ENCODE measurements at places on chromosomes 7 and 10.

- no peak for DNase-seq
Observed at GRCh38 chr7:124022551-124022950, 10.3 kb downstream of the TMEM229A start.

DNA sequence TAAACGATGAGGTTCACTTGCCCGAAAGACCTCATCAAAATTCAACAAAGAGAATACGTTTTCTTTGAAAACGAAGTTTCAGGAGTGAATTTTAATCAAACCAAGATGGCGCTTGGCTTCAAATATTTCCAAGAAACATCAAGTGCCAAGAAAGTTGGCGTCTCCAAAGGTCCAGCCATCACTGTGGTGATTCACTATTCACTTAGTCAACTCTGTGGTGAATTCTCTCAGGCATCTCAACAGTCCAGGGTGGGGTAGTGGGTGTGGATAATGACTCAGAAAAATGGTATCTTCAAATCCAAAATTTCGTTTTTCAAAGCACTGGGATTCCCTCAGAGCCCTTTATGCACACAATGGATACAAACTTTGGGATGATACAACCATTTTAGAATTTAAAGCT, 133.1 kb downstream of the SVIL start:
- no peak for DNase-seq

DNA sequence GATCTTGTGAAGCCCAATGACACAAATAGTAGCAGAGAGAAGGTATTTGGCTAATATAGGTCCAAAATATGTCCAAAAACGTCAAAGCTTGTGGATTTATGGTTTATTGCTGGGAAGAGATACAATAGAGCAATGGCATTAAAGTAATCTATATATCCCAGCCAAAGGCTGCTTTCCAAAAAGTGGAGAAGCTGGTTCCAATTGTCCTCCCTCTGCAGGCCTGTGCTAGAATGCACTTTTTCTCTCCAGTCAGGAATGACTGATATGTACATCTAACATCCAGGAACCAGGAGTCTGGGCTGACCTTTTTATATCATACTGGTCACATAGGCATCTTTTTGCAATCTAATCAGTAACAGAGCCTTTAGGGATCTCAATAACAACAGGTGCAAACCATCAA, 167.1 kb upstream of the FAM3C start:
- DNase-seq = no peak

DNA sequence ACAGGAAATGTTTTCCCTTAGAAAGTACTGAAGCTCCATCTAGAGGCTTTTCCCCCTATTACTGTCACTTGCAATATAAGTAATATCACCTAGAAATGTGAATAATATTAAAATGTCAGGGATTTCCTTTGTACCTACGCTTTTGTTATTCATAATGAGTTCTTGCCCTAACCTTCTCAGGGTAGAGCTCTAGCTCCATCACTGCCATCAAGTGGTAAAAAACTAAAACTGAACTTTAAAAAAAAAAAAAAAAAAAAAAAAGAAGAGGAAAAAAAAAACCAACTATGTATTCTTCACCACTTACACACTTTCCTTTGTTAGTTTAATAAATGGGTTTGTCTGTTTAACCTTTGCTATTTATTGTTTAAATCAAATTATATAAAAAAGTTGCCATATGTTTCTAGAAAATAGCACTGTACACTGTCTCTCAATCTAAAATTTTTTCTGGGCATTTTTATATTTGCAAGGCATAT, 49.9 kb downstream of the DNAJC1 start:
- no peak for DNase-seq

GRCh38 chr7:95246831-95247370, 77.4 kb downstream of the PON1 start:
- DNase-seq = no peak

- DNase-seq = no peak
Observed at GRCh38 chr10:66958466-66958865, 32.6 kb downstream of the LRRTM3 start.

DNA sequence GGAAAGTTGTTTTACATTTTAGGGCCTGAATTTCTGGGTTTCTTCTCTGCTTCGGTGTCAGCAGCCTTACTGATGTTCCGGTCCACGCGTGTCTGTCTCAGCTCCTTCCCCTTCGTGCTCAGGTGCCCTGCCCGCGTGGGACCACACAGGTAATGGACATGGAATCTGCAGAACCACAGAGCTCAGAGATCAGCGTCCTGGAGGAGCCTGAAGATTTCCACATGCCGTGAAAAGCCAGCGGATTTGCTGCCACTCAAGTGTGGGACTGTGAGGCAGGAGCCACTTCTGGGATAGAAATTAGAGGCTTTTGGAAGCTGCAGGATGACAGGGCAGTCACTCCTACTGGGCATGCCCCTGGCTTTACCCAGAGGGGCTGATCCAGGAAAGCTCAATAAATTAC, 666.1 kb upstream of the FOXK1 start:
- DNase-seq = no peak

GRCh38 chr10:131789516-131789915, 111.3 kb upstream of the PPP2R2D start:
- DNase-seq = peak; percentile 37

- no peak for DNase-seq
Observed at GRCh38 chr10:3538656-3539531, 246.1 kb downstream of the KLF6 start.

DNA sequence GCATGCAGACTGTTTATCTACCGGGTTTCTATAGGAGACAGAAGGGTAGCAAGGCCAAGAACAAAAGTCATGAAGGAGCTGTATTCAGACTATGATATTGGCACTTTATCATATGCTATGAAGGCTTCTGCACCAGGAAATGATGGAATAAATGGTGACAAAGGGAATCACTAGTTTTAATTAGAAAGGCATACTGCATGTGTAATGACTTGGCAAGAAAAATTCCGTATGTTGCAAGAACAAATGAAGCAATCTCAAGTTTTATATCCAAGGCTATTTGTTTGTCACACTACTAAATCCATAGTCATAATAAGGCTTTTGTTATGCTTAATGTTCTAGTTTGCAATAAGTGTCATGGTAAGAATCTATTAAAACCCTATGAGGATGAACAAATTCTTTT, 230.9 kb downstream of the ZEB1 start:
- no peak for DNase-seq

DNA sequence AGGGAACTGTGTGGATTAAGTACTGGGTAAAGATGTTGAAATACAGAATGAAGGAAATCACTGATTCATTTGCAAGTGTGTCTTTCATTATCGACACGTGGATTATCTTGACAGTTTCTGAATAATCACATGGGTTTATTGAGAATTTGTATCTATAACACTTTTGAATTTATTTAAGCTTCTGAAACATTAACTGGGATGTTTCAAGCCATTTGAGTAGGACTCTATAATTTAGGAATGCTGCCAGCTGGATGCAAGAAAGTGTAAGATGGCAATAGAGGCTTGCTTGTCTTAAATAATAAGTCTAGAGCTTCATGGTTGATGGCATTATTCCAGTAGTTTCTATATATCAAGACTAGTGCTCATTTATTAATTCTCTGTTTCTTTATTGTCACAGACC, 1100.7 kb upstream of the GHITM start:
- no peak for DNase-seq

- no peak for DNase-seq
Observed at GRCh38 chr7:2046581-2047565, 185.9 kb downstream of the MAD1L1 start.

DNA sequence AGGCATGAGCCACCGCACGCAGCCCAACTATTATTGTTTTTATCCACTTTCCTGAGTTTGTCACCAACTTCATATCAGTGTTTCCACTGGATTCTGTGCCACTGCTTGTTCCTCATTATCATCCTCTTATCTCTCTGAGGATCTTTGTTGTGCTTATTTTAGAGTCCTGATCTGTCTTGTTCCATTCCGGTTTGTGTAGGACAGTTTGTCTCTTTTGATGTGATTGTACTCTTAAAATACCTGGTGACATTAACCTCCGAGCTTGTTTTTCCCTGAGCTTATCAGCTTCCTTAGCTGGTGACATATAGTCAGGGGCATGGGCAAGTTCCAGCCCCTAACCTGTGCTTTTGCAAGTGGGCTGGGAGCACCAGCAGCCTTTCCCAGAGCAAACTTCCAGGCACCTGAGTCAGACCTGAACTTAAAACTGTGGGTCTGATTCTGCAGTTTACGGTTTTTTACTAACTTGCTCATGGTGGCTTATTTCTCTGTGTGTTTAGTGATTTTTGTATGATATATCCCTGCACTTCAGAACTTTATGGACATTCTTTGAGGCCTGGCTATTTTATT, 23.1 kb upstream of the FMC1 start:
- DNase-seq = no peak

DNA sequence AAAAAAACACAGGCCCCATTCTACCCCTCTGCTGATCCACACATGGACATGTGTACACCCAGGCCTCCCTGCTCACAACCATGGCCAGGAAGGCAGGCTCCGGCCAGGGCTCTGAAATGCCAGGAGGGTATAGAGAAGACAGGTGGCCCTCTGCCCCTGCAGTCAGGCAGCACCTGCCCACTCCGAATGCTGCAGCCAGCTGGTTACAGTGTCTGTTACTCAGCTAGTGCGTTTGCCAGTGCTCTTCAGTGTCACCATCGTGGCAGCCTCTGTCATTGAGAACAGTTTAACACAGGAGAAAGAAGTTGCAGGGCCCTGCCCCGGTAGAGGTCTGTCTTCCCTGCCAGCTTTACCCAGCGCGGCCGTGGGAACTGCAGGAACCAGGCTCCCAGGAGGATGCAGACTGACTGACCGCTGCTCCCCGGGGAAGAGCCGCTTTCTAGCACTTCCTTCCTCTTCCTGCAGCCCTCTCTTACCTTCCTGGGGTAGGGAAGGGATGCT, 128.8 kb upstream of the FAM20C start:
- DNase-seq = no peak

DNA sequence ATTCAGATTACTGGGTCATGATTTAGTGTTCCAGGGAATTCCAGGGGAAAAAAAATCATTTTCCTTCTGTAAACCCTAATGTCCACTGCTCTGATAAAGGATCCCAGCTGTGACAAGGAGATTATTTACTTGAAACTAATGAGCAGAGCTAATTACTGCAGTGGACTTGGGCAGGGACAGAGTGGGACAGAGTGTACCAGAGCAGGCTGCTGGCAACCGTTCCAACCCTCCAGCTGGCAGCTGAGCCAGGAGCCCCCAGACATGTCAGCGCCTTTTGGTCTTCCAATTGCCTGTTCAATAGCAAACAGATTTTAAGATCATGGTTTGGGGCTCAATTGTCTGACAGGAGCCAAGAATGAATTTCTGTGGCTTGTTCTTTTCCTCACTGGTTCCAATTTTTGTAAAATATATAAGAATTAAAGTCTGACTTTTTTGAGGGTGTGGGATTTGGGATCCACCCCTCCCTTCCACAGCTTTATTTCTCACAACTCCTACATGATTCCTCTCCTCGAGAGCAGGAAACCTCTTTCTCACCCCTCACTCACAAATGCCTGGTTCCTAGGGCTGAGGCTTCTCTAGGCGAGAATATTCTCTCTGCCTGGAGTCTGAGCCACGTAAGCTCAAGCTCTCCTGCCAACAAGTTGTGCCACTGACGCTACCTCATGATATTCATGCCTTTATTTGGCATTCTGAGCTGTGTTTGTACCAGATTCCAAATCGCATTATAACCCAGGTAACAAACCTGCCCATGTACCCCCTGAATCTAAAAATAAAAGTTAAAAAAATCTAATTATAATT, 20.6 kb upstream of the FAM180A start:
- DNase-seq = no peak

GRCh38 chr10:113929522-113929921, 75.1 kb downstream of the NHLRC2 start:
- no peak for DNase-seq

DNA sequence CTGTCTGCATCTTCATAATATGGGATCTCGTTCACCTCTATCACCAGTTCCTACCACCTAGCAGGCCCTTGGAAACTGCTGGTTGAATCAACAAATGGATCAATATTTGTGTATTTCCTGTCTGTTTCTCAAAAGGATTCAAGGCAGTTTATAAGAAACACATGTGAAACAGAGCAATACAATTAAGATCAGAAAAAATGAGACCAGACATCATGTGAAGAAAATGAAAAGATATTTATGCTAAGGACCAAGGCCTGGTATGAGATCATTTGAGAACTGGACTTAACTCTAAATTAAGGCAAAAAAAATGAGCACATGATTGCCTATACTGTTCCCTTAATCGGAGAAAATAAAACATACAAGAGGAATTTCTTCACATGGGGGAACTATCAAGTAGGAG, 589.0 kb downstream of the SUGCT start:
- DNase-seq = no peak

DNA sequence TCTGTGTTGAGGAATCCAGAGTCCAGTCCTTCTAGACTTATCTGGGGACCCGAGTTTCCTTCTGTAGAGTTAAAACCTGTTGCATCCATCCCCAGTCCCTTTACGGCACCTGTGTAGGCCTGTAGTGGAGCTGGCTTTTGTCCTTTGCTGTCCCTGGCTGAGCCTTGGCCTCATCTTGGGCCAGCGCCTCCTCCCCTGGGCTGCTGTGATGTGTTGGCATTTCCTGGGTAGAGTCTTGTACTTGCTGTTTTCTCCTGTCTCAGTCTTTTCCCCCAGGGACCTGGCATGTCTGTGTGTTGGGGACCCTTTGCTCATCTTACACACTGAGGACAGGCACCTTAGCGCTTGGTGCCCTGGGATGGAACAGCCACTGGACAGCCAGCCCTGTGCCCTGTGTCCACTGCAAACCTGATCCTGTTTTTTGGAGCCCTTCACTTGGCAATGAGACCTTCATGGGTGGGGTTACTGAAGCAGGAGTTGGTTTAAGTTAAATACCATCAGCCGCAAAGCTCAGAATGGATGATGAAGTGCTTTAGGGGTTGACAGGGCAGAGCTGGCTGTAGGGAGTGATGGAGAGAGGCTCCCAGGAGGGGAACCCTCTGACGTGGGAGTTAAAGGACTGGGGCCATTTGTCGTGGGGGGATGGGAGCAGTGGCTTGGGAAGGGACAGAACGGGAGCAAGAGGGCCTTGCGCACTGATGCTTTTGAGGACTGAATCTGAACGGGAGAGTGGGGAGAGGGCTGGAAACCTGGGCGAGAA, 50.9 kb downstream of the CUX1 start:
- no peak for DNase-seq

GRCh38 chr10:44804661-44805060, 106.5 kb upstream of the TMEM72 start:
- no peak for DNase-seq

GRCh38 chr7:56287429-56288138, 171.4 kb upstream of the NUPR2 start:
- no peak for DNase-seq

GRCh38 chr10:112950714-112951358, 789 bp downstream of the TCF7L2 start:
- DNase-seq = no peak
